ENCODE measurements at places on chromosomes 11 and 22.
A peak's percentile ranks its signal among the peaks of the same experiment; 100 is the strongest.

GRCh38 chr11:131121426-131122333 is 205.4 kb upstream of the SNX19 start:
- DNase-seq, result no peak

GRCh38 chr11:112364962-112365481 is 104.4 kb upstream of the PLET1 start:
- no peak for DNase-seq

- no peak for DNase-seq
Measured at GRCh38 chr11:43895601-43896000, 15.0 kb downstream of the ALKBH3 start.

DNA sequence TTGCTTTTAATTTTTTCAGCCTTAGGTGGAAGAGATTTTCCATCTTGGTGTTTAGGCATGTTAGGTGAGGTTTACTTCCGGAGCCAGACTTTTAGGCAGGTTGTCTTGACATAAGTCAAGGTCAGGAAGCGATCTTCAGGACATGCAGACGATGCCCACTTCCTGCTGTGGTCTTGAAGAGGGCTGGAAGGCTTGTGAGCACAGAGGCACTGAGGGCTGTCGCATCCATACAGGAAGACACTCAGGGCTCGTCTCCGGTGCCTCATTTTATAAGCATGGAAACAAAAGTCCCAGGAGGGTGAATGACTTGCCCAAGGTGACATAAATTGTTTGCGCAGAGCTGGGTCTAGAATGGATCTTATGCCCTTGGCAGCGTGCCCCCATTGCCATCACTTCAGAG is 30.8 kb downstream of the MARK2 start:
- no peak for DNase-seq

- DNase-seq, result peak; percentile 87
Measured at GRCh38 chr11:65780770-65781151, at the start of gene AP5B1. TSS of gene AP5B1 (minus strand) at chr11:65780976. CDS start at chr11:65780591, 385 bp downstream.

GRCh38 chr11:46390331-46391171 is 1.0 kb downstream of the CHRM4 start:
- DNase-seq, result no peak

DNA sequence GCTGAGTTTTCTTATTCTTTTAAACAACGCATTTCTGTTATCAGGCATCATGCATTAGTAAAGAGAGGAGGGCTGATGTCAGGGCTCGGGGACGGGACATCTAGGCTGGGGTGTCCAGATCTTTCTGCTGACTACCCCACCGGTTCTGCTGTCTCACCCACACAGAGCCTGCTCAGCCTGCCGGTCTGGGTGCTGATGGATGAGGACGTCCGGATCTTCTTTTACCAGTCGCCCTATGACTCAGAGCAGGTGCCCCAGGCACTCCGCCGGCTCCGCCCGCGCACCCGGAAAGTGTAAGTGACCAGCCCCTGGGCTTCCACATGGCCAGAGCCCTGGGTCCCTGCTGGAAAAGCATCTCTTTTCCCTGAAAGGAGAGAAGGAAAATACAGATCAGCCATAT is 9.4 kb downstream of the NCF4 start:
- no peak for DNase-seq

DNA sequence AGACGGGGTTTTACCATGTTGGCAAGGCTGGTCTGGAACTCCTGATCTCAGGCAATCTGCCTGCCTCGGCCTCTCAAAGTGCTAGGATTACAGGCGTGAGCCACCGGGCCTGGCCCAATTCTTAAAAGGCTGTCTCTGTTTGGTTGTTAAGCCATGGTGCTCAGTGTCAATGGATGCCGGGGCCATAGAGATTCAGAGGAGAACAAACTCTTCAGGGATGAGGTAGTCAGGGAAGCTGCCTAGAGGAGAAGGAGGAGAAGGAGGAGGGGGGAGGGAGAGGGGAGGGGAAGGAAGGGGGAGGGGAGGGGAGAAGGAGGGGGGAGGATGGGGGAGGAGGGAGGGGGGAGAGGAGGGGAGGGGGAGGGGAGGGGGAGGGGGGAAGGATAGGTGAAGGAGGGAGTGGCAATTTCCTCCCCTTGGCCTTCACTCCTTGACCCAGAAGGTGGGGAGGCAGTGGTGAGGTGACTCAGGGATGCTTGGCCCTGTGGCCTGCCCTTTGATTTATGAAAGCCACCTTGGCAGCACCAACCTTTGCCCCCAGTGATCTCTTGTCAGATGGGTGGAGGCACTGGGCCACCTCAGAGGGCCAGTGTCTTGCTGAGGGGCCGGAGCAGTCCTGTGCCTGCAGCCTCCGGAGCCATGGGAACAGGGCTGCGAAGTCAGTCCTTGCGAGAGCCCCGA is at the start of gene C11orf86:
Gene C11orf86 (plus strand): TSS at position 581 of the 681 bp plus-strand sequence. CDS start 59 bp downstream, at position 640.
- DNase-seq, result no peak

DNA sequence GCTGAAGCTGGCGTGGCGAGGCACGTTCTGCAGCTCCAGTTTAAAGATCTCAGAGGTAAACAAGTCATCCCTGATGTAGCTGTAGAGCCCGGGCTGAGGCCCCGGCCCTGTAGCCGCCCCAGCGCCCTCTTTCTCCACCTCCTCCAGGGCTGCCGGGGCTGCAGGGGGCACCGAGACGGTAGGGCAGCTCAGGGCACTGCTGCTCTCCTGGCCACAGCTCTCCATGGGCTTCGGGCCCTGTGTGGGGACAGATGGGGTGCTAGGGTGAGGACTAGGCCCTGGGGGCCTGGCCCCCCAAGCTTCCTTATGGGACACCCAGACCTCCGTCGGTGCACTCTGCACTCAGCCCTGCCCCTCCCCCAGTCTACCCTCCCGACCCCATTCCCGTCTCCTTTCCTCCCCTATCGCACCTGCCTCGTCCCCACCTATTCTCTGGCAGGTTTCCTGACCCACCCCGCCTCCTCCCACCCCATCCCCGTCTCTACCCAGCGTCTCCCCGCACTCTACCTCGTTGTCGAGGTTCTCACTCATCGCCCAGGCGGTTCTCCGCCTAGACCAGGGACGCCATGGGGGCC is 559 bp downstream of the RANBP1 start:
- DNase-seq, result no peak

DNA sequence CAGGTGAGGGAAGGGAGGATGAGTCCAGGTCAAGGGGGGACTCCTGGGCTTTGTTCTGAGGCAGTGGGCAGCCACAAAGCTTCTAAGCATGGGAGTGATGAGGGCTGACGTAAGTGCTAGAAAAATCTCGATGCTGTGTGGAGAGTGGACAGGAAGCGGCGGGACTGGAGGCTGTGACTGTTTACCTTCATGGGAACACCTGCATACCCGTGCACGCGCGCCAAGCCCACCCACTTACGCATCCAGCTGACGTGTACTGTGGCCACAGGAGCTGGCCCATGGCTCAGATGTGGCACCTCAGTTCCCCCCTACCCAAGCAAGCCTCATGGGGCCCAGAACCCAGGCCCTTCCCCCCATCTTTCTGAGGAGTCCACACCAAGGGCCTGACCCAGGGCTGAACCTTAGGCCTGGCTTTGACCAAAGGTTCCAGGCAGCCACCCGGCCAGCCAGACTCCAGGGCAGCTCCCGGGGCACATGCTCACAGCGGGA is 14.0 kb downstream of the MYRF start:
- no peak for DNase-seq

- no peak for DNase-seq
Measured at GRCh38 chr11:57779276-57779675, 17.7 kb downstream of the CTNND1 start.

DNA sequence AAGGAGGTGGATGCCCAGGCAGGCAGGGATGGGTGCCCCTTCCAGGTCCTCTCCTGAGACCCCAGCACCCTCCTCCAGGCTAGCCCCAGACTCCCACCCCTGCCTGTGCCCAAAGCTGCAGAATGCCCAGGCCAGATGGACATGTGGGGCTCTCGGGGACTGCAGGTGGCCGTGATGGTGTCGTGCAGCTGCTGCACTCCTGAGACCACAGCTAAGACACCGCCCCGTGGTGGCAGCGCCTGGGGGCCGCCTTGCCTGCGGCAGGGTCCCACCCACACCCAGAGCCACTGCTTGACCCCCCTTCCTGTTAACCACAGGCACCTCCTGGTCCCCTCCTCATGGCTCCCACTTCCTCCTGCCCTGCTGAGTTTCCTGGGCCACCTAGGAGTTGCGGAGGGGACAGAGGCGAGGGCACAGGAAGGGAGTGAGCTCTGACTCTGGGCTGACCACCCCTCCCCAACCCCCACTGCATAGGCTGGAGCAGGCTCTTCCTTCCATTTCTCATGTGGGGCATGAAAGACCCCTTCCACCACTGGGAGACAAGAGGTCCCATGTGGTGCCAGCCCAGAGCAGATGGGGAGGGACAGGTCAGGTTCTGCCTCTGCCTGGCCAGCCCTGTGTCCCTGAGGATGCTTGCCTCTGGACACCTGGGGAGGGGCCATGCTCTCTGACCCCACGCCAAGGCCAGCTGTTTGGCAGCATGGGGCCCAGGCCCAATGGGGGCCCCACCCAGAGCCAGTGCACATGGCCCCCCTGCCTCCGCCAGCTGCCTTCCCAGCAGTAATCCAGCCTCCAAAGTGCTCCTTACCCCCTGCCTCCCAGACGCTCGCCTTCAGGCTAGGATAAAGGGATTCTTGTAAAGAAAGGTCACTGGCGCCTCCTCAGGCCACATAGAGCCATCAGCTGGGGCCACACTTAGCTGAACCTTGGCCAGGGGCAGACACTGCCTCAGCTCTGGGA is 29.3 kb downstream of the OSBPL5 start:
- DNase-seq, result no peak

DNA sequence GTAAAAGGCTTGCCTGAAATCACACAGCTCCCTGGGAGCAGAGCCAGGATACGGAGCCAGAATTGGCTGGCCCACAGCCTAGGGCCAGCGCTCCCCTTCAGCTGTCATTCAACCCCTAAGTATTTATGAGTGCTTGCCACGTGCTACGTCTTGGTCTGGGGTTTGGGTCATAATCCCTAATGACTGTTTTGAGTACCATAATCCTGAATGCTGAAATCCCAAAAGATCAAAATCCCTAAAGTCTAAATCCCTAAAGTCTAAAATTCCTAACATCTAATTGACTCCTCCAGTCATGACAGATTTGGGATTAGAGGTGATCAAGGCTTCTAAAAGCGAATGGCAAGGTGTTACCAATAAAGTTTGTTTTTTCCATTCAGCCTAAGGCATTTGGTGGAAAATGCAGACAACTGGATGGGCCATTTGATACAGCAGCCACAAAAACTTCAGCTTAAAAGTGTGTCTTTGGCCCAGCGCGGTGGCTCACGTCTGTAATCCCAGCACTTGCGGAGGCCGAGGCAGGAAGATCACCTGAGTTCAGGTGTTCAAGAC is 59.8 kb upstream of the PRR5 start:
- no peak for DNase-seq

Measured in activated CD8-positive, alpha-beta memory T cell treated with anti-CD3 and anti-CD28 coated beads, Interleukin-2, amount 50 U/mL, for 48 hours (primary cell).